Fibroblast of skin of left quadriceps (primary cell): ENCODE measurements at places on chromosomes 2 and 18.

DNA sequence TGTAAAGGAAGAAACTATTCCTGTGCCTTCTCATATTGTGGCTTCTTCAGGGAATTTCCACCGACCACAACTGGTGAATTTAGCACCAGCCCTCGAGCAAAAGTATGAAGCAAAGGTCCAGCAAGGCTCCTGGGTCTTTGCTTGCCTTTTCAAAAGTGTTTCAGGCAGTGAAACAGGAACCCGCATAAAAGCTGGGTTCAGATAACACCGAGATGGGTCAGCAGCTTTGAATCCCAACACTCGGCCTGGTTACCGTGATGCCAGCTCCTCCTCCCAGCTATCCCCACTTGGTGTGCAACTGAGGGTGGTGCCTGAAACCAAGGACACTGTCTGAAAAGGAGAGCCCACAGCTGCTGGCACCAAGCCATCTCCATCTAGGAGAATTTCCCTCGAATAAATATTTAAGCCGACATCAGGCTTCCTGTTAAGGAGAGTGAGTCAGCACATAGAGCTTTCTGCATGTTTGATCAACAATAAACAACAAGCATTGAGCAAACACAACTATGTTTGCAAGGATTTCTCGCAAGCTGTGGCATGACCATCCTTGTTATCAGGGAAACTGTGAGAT lies 69.5 kb downstream of the ANTXR1 start:
- peak; percentile 56 for DNase-seq

GRCh38 chr2:62565309-62565908 lies 59.4 kb upstream of the TMEM17 start:
- no peak for DNase-seq

DNA sequence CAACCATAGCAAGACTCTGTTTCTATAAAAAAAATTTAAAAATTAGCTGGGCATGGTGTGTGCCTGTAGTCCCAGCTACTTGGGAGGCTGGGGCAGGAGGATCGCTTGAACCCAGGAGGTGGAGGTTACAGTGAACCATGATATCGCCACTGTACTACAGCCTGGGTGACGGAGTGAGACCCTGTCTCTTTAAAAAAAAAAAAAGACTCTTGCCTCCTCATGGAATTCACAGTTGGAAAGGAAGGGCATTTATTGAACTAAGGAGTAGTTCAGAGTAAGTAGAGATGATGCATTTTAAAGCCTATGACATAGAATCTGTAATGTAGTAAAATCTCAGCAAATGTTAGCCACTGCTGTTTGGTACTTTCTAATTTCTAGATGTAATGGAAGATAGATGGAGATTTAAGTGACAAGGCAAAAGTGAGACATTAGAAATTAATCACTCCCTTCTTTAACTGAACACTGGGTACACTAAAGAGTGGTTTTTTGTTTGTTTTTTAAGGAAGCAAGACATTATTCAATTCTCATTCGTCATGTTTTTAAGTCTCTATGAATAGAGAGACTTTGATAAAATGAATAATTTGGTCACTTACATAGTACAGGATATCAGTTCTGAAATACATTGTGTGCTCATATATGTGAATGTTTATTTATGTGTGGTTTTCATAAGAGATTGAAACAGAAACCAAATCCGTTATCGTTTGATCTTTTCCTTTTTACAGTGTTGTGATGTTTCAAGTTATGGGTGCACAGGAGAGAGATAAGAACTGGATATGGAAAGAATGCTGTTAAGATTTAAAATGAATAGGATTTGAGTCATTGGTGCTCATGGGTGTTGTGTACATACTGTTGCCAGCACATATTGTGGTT lies 186.1 kb upstream of the STON1 start:
- DNase-seq = peak; percentile 38

- no peak for DNase-seq
Measured at GRCh38 chr2:225140723-225141122, 98.5 kb upstream of the DOCK10 start.

- no peak for DNase-seq
Measured at GRCh38 chr2:218381916-218382366, at the start of gene SLC11A1. Gene SLC11A1, plus strand, starts transcription at chr2:218382273. Its CDS starts 96 bp downstream, at chr2:218382369.

- DNase-seq = no peak
Measured at GRCh38 chr18:55585065-55585919, 2.7 kb downstream of the TCF4 start.

DNA sequence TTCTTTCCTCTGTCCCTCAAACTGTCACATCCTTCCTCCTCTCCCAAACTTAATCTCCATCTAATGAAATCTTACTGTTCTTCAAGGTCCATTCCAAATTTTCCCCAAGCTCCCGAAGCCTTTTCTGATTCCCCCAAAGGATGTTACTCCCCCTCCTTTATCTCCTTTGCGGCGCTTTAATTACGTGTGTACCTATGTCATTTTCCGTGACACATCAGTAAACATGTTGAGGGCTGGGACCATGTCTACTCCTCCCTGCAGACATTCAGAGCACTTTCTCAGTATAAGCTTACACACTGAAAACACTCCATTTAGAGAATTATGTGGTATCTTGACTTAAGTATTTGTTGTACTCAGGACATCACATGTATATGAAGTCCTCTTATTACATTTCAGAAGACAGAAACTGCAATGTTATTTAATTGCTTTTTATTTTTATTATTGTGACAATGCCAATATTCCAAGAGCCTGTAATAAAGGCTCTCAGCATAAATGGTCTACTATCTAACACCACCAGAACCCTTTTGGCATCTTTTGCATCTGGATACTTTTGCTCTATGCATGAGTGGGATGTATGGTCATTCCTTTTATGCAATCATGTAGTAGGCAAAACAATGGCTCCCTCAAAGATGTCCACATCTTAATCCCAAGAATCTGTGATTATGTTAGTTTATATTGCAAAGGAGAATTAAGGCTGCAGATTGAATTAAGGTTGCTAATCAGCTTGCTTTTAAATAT lies 1.8 kb downstream of the NMI start:
- DNase-seq = no peak

DNA sequence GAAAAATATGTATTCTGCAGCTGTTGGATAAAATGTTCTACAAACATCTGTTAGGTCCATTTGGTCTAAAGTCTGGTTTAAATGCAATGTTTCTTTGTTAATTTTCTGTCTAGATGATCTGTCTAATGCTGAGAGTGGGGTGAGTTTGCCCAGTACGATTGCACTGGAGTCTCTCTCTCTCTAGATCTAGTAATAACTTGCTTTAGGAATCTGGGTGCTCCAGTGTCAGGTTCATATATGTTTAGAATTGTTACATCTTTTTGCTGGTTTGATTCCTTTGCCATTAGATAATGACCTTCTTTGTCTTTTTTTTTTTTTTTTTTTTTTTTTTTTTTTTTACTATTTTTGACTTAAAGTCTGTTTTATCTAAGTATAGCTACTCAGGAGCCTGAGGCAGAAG lies 10.4 kb downstream of the GCC2 start:
- no peak for DNase-seq

DNA sequence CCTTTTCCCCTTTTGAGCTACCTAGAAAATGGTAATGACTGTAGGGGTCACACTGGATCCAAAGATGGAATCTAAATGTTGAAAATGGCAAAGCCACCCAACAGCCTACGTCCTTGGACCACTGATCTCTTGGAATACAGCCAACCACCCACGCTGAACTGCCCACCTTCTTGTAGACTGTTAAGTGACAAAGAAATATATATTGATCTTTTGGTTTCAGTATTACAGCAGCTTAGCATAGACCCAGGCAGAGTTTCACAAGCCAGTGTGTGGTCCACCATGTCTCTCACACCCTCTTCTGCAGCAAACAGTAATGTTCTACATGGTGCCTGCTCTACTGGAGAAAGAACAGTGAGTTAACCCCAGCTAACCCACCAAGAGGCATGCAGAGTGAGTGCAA lies 20.2 kb downstream of the CACNB4 start:
- DNase-seq = no peak

DNA sequence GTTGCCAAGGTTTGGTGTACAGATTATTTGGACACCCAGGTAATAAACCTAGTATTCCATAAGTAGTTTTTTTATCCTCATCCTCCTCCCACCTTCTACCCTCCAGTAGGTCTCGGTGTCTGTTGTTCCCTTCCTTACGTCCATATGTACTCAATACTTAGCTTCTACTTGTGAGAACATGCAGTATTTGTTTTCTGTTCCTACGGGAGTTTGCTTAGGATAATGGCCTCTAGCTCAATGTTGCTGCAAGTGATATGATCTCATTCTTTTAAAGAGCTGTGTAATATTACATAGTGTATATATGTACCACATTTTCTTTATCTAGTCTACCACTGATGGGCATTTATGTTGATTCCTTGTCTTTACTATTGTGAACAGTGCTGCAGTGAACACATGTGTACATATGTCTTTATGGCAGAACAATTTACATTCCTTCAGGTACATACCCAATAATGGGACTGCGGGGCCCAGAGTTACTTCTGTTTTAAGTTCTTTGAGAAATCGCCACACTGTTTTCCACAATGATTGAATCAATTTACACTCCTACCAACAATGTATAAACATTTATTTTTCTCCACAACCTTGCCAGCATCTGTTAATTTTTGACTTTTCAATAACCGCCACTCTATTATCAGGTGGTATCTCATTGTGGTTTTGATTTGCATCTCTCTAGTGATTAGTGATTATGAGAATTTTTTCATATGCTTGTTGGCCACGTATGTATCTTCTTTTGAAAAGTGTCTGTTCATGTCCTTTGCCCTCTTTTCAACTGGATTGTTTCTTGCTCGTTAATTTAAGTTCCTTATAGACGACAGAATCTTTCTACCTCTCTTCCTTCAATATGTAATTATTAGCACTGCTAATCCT lies 88.0 kb downstream of the MEMO1 start:
- DNase-seq = no peak

DNA sequence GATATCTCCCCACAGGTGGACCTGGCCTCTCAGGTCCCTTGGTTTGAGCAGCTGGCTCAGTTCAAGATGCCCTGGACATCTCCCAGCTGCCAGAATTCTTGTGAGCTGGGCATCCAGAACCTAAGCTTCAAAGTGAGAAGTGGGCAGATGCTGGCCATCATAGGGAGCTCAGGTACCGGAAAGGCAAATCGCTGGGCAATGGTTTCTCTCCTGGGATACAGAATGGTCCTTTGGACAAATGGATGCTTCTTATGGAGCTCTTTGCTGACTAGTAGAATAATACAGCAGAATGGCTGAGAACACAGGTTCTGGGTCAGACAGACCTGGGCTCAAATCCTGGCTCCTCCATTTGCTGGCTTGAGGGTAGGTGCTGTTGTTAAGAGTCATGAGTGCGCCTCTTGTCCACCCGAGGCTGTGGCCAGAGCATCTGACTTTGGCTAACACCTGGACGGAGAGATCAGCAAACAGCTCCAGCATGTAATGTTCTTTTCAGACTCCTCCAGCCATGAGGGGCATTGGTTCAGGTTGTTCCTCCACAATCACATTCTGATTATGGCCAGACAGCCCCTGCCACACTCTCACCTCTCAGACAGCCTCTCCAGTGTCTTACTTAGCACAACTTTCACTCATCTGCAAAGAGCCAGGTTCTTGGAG lies 7.5 kb downstream of the ABCG8 start:
- no peak for DNase-seq

GRCh38 chr2:111642586-111643327 lies 241.2 kb downstream of the ANAPC1 start:
- DNase-seq = no peak

DNA sequence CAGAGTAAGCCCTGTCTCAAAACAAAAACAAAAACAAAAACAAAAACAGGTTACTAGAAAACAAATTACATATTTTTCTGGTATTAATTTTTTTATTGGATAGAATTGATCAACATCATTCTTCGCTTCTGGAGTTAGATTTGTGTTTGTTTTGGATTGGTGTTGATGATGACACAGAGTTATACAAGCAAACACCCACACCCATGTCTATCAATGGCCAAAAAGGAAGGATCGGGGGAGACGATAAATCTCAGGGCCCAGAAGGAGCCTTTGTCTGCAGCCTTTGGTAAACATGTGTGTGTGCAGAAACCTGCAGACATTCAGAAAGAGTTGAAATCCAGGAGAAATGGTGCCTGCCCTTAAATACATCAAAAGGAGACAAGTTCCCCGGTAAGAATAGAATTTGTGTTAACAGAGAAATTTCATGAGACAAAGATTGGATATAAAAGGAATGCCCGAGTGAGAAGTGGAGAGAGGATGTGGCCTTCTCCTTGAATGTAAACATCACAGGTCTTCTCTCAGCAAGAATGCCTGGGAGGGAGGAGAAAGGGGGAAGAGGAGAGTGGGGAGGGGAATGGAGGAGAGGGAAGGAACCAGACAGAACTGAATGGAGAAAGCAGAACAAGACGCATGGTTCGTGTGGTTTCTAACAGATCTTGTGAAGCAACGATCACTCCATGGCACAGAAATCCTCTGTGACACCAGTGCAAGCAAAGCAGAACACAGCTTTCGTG lies 40.4 kb upstream of the TMEM178A start:
- no peak for DNase-seq

DNA sequence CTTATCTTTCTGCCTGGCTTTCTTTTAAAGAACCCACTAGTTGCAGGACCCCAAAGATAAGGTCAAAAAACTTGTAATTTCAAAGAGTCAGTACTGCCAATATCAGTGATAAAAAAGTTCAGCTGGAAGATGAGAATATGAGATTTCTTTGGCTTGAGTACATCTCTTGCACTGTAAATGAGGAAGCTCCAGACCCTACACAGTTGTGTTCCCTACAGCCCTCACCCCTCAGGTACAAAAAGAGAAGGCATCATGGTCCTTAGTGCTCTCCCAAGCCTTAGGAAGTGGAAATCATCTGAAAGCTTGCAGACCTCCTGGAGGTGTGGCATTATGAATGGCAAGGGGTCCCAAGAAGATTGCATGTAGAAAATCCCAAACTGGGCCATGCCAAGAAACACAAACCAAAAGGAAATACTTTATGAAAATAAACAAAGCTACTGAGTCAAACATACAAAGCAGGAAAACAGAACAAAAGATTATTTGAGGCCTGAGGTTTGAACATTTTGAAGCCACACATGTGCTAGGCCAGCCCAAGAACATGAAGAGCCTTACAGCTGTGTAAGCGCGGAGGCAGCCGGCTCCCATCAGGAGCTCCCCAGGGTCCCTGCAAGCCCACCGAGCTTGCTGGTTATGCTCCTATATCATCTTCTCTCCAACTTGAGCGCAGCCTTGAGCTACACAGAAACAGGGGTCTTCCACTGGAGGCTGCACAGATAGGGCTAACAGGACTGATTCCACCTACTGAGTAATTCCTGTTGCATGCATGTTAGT lies 217.0 kb downstream of the OSR1 start:
- no peak for DNase-seq

DNA sequence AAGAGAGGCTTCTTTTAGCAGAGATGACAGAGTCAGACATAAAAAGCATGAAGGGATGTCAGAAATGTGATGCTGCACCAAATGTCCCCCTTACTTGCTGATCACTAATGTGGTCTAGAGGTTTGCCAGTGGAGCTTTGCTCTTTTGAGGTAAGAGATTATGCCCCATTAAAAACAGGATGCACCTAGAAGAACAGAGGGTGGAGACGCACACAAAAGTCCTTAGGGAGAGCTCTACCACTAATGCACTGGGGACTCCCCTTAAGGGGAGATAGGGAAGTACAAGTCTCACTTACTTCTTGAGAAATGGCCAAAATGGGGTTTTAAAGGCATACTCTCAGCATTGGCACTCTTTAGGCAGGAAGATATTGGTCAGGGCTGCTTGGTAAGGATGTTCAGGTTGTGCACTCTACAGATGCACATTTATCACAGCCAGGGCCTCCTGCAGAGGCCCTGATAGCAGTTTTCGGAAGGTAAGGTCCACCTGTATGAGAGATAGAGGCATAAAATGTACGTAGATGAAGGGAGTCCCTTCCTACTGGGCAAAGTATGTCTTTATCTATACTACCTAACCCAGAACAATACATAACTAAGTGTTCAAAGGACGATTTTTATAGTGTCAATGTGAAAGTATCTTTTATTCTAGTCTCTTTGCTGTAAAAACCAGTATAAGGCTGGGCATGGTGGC lies 17.0 kb upstream of the SCYGR1 start:
- no peak for DNase-seq

GRCh38 chr2:194455358-194455757 lies 1201.7 kb upstream of the SLC39A10 start:
- no peak for DNase-seq
